Activated naive CD4-positive, alpha-beta T cell (primary cell): ENCODE measurements at places on chromosomes 3 and 15.

DNA sequence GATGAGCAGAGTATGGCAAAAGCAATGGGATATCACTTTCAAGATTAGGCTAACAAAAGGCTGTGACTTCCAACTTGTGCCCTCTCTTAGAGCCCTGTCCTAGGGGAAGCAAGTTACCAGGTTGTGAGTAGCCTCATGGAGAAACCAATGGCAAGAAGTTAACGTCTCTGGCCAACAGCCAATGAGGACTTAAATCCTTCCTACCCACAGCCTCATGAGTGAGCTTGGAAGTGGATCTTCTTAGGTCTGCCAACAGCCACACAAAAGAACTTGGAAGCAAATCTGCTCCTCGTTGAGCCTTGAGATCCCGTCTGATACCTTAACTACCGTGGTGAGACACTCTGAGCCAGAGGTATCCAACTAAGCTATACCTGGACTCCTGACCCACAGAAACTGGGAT lies 5.7 kb downstream of the NME9 start:
- DNase-seq = no peak

DNA sequence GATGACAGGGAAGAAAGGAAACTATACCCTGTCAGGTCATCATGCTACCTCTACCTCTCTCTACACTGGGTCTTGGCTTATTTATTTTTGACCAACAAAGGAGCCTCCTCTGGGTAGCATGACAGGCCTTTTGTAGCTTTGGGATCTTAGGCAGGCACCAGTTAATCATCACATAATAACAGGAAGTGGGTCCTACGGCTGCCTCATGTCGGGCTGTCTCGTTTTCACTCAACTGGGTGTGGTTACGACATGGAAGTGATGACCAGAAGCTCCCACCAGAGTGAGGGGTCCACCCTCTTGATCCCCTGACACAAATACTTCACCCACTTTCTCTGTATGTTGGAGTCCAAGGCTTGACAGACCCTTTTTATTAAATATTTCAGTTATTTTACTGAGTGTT lies 105.3 kb downstream of the CD47 start:
- DNase-seq = no peak

- DNase-seq = no peak
These were observed 200.6 kb downstream of the XXYLT1 start for GRCh38 chr3:195070336-195070735.

DNA sequence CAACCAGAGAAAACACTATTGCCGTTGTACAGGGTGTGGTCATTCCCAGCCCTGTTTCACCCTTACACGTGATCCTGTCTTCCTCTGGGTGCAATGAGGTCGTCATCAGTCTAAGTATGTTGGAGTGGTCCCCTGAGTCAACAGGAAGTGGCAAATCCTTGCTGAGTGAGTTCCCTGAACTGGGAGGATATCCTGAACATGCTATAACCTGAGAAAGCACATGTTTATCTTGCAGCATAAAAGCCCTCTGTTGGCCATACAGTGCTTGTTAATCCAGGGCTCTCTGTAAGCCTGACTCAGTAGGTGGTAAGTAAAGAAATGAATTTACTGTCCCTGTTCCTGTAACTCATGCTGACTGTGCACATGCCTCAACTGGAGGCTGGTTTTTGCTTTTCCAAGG lies 477.8 kb upstream of the RGMA start:
- DNase-seq = no peak

DNA sequence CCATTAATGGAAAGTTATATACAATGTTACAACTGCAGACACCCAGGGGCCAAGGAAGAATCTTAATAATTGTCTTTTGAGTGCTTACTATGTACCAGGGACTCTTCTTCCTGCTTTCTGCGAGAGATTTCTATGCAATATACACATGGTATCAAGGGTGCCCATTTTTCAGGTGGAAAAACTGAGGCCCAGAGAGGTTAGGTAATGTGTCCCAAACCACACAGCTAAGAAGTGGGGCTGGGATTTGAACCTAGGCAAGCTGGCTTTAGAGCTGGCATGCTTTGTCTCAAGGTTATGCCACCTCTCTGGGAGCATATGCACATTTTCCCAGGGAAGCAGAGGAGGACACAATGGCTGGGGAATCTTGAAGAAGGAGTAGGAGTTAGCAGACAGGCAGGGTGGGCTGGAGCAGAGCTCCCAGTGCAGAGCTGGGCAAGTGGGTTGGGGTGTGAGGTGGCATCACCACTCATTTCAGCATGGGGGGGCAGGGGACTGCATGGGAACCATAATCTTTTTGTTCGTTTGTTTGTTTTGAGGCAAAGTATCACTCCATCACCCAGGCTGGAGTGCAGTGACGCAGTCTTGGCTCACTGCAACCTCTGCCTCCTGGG lies 339.8 kb upstream of the LRRFIP2 start:
- DNase-seq = no peak

DNA sequence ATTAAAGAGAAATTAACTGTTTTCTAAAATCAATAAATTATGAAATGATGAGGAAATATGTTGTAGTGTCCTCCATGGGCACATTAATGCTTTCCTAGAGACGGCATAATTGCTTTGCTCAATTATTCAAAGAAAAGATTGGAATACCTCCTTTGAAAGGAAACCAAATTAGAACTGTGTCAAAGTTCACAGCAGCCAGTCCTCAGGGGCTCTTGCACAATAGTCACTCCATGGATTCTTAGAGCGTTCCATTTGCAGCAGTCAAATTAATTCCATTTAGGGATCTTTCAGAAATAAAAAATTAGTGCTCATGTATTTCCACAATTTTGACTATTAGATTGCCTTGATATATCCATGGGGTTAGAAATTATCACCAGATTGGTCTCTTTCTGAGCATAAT lies 841.6 kb upstream of the DPPA4 start:
- no peak for DNase-seq

DNA sequence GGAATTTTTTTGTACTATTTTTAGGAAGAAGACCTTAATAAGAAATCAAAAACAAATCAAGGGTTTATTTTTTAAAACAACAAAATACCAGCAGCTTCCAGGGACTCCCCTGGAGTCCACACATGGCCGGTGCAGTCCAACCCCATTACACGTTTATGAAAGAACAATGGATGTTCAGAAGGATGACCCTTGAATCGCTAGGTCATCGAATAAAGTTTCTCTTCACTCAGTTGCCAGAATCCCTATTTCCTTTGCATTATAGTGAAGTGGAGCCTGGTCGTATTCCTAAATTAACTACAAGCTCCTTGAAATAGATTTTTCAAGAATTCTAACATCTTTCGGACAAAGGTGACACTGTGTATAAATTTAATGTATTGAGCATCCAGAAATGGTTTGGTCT lies 95.1 kb downstream of the BDH1 start:
- no peak for DNase-seq

GRCh38 chr3:142929109-142929508 lies 34.4 kb downstream of the PAQR9 start:
- DNase-seq = no peak

- DNase-seq = no peak
These were observed 1.8 kb upstream of the MESD start for GRCh38 chr15:80991421-80991820.

GRCh38 chr3:139738697-139739096 lies 60.9 kb upstream of the NMNAT3 start:
- no peak for DNase-seq

DNA sequence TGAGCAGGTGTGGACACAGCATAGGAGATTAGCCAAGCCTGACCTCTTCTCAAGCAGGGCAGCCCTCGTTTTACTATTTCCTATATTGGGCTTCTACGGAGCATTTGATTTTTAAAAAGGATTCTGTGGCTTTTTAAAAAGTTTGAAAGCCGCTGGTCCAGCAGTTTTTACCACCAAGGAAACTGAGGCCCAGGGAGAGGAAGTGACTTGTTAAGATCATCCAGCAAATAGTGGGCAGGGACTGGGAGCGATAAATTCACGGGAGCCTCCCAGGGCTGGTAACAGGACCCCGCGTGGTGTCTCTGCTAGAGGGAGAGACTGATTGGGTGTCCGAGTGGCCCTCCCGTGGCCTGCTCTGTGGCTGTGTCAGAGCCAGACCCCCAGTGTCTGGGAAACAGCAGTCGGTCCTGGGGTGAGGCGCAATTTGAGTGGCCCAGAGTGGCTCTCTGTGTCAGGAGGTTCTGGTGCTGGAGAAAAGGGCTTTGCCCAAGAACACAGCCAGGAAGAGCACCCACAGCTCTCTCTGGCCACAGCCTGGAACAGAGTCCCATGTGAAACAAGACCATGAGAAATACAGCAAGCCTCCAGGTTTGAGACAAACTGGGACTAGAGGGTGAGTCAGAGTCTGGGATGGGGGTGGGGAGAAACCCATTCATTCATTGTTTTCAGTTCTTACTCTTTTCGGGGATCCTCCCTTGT lies 4.2 kb downstream of the FURIN start:
- no peak for DNase-seq

DNA sequence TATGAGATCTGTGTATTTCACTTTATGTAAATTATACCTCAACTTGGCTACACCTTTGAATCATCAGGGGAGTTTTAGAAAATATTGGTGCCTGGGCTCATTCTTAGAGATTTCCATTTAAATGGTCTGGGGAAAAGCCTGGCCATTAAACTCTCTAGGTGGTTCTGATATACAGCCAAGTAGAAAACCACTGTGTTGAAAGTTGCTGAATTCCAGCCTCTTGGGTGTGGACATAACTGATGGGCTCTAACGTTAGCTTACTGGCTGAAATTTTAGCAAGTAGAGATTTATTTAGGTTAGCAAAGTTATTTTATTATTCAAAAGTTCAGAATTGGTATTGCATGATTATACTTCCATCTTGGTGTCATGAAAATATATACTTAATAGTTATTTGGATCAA lies 84.1 kb downstream of the ATG7 start:
- DNase-seq = no peak
